Bronchial epithelial cell (primary cell): ENCODE measurements at places on chromosomes 6 and 20.

DNA sequence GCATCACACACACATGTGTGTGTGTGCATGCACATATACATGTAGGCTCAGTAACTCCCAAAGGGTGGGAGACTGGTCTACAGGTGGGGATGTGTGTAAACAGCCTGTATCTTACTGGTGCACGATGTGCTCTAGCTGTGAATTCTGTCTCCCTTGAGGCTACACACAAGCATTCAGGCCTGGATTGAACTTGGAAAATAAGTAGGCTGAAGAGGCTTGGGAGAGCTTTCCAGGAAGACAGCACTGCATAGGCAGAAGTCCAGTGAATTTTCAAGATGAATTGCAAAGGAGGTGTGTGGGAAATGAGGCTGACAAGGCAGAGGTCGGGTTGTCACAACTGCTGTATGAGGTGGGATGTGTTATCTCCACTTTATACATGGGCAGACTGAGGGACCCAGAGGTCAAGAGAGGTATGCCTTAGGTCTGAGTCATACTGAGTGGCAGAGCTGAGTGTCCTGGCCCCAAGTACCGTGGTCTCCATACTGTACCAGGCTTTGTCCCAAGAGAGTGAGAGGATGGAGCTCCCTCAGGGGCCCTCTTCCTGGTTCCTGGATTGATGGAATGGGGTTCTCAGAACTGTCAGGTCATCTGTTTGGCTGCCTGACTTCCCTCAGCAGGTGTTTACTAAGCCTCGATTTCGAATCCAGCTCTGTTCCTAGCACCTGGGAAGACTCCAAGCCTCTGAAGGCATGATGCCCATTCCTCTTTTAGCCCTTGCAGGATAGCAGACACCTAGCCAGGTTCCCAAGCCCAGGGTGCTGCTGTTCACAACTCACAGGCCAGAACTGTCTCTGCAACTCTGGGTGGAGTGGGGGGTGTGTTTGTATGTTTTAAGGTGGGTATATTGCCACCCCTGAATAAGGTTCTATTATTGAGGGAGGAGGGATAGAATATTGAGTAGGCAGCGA is 14.4 kb downstream of the SNPH start:
- no peak for DNase-seq

DNA sequence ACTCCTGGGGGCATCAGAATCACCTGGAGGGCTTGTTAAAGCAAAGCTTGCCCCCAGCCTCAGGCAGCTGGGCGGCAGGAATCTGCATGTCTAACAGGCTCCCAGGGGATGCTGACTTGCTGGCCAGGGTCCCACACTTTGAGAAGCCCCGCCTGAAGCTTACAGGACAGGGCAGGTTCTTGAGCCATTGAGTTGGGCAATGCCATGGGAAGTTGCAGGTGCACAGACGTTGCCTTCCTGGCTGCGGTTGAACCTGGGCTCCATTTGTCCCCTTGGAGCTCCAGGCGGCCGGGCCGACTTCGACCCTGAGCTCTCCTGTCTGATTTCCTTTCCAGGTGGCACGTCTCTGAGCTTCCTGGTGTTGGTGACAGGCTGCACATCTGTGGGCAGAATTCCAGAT is 46.8 kb downstream of the SYNJ2 start:
- DNase-seq, result no peak

- DNase-seq, result no peak
These were observed 480.0 kb upstream of the JAG1 start for GRCh38 chr20:11153819-11154218.

- no peak for DNase-seq
These were observed 17.6 kb upstream of the SRC start for GRCh38 chr20:37328149-37328945.

- DNase-seq, result peak; percentile 23
These were observed 96.7 kb downstream of the SLC22A23 start for GRCh38 chr6:3359973-3360726.

- DNase-seq, result no peak
These were observed 8.8 kb upstream of the MYT1 start for GRCh38 chr20:64155258-64156135.

- DNase-seq, result no peak
These were observed 62.4 kb upstream of the TMEM200A start for GRCh38 chr6:130303431-130303830.

- no peak for DNase-seq
These were observed 198.5 kb downstream of the SOD2 start for GRCh38 chr6:159494586-159494972.

DNA sequence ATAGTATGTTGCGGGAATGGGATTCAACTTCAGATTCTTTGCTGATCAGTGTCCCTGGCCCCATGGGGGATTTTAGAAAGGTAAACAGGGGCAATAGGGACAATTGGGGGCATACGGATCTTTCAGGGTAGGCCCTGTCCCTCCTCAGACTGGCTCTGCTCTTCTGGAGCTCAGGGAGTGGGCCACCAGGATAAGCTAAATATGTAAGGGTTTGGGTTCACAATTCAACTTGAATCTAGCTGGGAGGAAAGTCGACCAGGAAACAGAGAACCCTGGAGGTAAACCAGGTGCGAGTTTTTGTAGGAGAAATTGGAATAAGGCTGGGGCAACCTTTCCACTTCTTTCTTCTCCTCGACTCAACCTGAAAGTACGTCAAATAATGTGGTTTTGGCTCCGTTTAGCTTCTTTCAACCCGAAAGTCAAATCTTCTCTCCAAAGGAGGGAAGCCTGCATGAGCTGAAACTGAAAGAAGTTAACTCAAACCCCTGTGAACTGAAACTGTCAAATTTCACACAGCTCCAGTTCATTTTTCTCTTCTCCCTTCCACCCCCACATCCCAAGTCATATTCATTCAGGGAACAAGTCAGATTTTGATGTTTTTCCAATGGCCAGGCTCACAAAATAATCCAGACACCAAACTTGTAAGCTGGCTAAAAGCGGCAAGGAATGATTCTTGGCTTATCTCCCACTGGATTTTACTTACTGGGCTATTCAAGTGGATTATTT is 278.2 kb downstream of the CLIC5 start:
- no peak for DNase-seq

- DNase-seq, result no peak
These were observed 160.5 kb downstream of the RNASET2 start for GRCh38 chr6:166795879-166796278.

DNA sequence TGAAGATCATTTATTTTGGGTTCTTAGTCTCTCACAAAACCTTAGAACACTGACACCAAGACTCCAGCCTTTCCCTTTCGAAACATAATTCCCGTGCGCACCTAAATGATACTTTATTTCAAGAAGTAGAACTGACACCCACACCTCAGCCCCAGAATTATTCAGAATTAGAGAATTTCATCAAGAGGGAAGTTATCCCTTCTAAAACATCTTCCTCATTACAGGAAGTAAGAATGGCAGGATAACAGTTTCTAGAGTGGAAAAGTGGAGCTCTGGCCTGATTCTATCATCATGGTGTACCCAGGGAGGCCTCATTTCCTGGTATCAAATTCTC is 1.4 kb upstream of the SRXN1 start:
- no peak for DNase-seq

GRCh38 chr6:166423781-166424180 is 41.0 kb upstream of the MPC1 start:
- DNase-seq, result no peak

DNA sequence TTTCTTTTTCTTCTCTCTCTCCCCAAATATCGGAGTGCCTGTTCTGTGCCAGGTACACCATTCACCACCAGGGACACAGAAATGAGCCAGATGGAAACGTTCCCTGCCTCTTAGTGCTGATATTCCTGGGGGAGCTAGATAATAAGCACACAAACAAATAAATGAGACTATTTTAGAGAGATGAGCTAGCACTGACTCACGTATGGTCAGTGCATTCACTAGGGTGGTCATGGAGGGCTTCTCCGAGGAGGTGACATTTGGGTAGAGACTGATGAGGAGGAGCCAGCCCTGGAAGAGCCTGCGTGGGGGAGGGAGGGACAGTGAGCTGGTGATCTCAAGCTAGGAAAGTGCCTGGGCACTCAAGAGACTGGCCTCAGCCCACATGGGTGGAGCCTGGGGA is 252.3 kb upstream of the KCNG1 start:
- DNase-seq, result no peak

DNA sequence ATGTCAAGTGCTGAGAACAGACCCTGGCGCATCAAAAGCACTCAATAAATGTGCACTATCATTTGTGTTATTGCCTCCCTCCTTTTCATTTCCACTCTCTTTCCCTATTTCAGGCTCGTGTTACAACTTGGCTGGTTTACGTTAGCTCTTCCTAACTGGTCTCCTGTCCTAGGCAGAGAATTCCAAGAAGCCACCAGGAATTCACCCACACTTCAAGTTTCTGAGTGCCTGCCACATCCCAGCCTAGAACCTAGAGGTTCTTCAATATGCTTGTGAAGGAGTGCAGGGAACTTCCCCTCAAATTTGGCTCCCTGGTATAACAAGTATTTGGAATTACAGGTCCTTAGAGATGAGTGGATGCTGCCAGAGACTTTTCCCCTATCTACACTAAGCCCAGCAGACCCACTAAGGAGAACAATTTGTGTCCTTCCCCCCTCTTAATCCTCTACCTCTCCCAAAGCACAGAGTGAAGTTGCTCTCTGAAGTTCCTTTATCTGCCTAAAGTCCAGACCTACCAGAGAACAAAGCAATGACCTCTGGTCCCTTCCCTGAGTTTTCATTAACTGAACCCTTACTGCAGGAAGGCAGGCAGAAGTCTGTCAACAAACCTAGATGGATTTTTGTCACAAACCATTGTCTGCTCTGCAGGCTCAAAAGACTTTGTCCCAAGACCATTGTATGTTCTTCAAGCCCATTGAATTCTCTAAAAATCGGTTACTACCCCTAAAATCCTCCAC is 201.6 kb upstream of the JARID2 start:
- DNase-seq, result no peak

- no peak for DNase-seq
These were observed 170.3 kb downstream of the FUT9 start for GRCh38 chr6:96186094-96186493.

DNA sequence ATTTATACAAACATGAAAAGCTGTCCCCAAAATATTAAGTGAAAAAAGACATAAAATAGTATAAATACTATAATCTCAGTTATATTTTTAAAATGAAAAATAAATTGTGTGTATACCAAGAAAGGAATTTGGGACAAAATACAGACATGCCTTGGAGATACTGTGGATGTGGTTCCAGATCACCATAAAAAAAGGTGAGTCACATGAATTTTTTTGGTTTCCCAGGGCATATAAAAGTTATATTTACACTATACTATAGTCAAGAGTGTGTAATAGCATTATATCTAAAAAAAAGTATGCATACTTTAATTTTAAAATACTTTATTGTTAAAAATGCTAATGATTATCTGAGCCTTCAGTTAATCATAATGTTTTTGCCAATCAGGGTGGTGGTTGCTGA is 17.4 kb upstream of the SDHAF4 start:
- no peak for DNase-seq

DNA sequence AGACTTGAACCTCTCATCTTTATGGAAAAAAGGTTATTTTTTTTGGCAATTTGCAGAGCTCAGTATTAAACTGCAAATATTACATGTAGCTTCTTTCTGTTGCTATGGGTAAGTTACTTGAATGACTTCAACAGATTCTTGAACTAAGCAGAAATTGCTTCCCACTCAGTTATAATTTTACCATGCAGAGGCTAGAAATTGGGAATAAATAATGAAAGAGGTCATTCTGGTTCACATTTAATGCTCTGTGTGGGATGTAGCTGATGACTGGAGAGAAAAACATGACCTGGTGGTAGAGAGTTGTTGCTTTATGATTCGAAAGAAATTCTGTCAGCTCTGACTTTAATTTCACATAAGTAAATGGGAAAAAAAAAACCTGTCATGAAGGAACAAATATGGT is 16.8 kb upstream of the ADGB start:
- DNase-seq, result no peak

- DNase-seq, result no peak
These were observed 59.3 kb upstream of the CARMIL1 start for GRCh38 chr6:25219917-25220278.

- DNase-seq, result no peak
These were observed 202.3 kb downstream of the OGFRL1 start for GRCh38 chr6:71490876-71491275.

- no peak for DNase-seq
These were observed 60.2 kb downstream of the EZR start for GRCh38 chr6:158758941-158759479.

- no peak for DNase-seq
These were observed 21.6 kb downstream of the LY86 start for GRCh38 chr6:6610031-6610591.

- DNase-seq, result no peak
These were observed 8.8 kb upstream of the BTN3A3 start for GRCh38 chr6:26431258-26432172.

- DNase-seq, result peak; percentile 8
These were observed 93.1 kb downstream of the EPB41L2 start for GRCh38 chr6:130969791-130970491.

DNA sequence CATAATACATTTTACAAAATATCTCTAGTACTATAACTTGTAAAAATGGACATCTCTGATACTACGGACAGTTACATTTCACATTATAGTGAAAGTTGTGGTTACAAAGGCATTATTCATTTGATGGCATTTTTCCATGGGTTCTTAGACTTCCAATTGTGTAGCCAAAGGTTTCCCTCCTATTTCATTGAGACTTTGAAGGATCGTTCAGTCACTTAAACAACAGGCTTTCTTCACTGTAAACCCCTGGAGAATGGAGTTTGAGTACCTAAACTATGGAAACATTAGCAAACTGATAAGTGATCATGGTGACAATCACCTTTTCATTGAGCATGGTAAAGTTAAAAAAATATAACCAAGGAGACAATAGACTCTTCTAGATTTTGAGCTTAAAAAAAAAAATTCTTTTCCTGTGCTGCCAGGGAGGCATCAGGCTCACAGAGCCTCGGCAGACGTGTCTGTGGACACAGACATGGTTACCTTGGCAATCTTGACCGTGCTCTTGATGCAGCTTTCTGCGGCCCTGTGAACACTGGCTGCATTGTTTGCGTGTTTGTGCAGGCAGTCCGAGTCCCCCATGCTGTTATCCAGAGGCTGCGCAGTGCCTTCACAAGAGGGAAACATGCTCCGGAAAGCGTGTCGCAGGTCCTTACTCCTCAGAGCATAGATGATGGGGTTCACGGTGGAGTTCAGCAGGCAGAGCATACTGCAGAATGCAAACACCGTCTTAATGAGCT is 22.6 kb downstream of the CNR1 start:
- no peak for DNase-seq

DNA sequence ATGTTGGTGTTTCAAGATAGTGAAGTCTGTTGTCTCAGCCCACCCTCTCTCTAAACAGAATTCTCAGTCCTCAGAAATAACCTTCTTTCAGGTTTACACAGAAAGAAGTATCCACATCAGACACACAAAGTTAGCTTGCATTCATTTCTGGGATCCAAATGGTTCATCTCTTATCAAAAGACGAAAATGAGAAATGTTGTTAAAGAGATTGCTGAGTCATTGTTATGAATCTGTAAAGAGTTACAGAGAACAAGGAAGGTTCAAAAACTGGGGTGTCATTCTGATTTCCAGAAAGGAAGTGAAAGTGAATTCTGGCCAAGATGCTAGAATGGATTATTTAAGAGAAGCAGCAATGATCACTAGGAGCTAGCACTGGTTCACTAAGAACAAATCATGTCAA is 90.5 kb upstream of the ATXN1 start:
- DNase-seq, result no peak
